ENCODE measurements at places on chromosomes 12 and 14.

GRCh38 chr14:21781543-21781942 lies 107.9 kb upstream of the OR4E1 start:
- no peak for DNase-seq

- no peak for DNase-seq
Observed at GRCh38 chr12:128786741-128787391, 36.9 kb downstream of the SLC15A4 start.

DNA sequence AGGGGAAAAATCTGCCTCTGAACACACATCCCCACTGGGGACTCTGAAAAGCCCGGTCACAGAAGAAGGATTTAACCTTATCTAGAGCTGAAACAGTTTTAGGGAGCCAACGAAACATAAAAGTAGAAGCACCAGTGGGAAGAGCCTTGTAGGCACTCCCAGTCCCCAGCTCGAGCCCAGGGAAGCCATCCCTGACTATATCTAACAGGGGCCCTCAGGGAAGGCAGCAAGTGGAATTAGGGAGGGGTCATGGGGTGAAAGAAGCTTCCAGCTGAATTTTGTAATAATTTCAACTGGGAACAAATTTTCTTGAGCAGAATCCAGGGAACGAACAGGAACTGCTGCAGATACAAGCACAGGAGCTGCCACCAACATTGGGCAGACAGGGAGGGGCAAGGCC lies 127.8 kb downstream of the BMP4 start:
- DNase-seq: no peak

GRCh38 chr12:107983756-107984472 lies 145.2 kb upstream of the WSCD2 start:
- DNase-seq: no peak

- DNase-seq: no peak
Observed at GRCh38 chr12:30457621-30458289, 237.9 kb downstream of the IPO8 start.

- no peak for DNase-seq
Observed at GRCh38 chr14:22319526-22320361, 269.3 kb downstream of the DAD1 start.

- DNase-seq: no peak
Observed at GRCh38 chr14:81716953-81717352, 183.3 kb upstream of the SEL1L start.

GRCh38 chr14:63237791-63238190 lies 33.5 kb downstream of the RHOJ start:
- no peak for DNase-seq

DNA sequence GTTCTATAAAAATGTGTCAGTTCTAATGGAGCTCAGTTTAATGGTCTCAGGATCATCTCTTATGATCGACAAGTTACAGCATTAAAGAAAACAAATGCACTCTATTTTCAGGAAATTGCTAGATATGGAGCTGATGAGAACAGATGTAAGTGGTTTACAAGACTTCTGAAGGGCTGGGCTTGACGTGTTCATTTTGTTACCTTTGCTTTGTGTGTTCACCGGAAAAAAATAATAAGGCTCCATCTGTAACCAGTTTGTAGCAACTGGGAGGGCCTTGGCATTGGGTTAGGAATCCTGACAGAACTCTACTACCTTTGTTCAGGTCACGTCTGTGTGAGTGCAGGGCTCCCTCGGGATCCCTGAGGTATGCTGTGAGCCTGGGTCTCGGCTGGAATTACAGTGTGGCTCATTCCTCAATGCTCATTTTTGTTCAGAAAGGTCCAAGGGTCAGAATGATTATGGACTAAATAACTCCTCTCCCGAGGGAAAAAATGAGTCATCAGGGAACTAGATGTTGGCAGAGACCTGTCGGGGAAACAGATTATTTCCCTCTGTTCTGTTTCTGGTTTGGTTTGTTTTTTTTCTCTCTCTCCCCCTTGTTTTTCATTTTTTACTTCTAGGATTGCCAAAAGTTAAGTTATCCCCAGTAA lies 158.0 kb downstream of the SLC5A8 start:
- no peak for DNase-seq

GRCh38 chr12:86659985-86660384 lies 403.8 kb upstream of the MGAT4C start:
- DNase-seq: no peak

DNA sequence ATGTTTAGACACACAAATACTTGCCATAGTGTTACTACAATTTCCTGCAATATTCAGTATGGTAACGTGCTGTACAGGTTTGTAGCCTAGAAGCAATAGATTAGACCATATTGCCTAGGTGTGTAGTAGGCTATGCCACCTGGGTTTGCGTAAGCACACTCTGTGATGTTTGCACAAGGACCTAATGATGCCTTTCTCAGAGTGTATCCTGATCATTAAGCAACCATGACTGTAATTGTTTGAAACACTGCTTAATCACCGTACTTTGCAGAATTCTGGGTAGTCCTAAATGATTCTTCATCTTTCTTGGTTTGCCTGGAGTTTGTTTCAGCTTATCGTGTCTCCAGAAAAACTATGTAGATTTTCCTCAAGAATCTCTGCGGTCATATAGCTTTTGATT lies 11.2 kb upstream of the TCP11L2 start:
- DNase-seq: no peak

DNA sequence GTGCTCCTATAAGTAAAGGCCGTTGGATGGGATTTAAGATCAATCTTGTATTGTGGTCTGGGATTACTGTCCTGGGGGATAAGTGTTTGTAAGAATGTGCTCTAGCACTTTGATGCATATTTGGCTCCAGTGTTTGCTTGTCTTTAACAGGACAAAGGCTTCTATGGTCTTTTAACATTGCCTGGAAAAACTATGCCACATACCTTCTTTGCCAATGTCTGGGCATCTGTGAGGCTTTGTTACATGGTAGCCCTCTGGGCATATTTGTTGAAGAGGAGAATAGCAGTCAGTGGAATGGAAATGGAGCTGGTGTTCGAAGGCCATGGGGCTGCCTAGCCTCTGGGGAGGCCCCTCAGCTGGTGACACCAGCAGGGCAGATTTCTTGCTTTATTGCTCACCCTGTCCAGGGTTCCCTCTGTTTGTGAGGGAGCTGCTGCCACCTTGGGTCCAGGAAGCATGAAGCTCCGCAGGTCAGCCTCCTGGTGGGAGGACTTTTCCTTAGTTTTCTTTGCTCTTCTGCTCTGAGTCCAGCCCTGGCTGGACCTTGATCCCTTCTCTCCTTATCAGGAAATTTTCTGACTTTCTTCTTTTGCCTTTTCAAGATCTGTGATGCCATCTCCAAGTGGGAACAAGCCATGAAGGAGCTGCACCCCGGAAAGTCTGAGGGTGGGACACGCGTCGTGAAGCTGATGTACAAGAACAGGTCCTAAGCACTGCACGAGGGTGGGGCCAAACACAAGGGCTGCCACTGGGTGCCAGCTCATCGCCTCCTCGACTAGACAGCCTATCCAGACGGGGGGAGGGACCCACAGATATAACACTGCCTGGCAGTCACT lies 19.5 kb downstream of the PIGH start:
- no peak for DNase-seq

- no peak for DNase-seq
Observed at GRCh38 chr12:123498126-123498825, 35.2 kb downstream of the RILPL1 start.
